Thoracic aorta (tissue), 2 donors: ENCODE measurements at places on chromosomes 6 and 20.

DNA sequence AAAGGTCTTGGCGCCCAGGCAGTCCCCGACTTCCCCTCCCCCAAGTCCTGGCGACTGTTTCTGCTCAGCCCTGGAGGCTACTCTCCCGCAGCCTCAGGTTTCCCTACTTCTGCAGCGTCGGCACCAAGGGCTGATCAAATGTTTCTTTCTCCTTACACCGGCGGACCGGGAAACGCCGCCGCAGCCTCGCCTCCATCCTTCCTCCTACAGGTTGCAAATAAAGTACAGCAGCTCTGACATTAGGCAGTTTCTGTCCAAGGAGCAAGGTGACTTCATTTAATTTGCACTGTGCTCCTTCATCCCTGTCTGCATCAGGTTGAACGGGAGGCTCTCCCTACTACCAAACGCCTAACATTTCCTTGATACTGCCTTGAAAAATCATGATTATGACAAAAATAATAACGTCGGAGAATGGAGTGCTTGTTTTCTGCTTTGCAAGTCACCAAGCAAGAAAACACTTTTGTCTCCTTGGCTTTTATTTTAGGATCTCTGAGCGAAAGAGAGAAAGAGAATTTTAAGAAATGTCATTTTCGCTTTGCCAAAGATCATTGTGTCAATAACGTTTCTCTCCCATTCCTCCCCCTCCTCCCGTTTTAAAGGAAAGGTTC, 1.0 kb downstream of the CLIC5 start:
- no peak for DNase-seq

- DNase-seq = no peak
Measured at GRCh38 chr20:19253916-19254820, 41.7 kb downstream of the SLC24A3 start.

- DNase-seq = no peak
Measured at GRCh38 chr20:19858466-19859371, 100.7 kb downstream of the RIN2 start.

- no peak for DNase-seq
Measured at GRCh38 chr6:35967076-35967774, 46.3 kb upstream of the SRPK1 start.

- DNase-seq = no peak
Measured at GRCh38 chr6:129599467-129599866, 110.5 kb downstream of the ARHGAP18 start.

- no peak for DNase-seq
Measured at GRCh38 chr6:150633486-150633834, 33.8 kb downstream of the PLEKHG1 start.

DNA sequence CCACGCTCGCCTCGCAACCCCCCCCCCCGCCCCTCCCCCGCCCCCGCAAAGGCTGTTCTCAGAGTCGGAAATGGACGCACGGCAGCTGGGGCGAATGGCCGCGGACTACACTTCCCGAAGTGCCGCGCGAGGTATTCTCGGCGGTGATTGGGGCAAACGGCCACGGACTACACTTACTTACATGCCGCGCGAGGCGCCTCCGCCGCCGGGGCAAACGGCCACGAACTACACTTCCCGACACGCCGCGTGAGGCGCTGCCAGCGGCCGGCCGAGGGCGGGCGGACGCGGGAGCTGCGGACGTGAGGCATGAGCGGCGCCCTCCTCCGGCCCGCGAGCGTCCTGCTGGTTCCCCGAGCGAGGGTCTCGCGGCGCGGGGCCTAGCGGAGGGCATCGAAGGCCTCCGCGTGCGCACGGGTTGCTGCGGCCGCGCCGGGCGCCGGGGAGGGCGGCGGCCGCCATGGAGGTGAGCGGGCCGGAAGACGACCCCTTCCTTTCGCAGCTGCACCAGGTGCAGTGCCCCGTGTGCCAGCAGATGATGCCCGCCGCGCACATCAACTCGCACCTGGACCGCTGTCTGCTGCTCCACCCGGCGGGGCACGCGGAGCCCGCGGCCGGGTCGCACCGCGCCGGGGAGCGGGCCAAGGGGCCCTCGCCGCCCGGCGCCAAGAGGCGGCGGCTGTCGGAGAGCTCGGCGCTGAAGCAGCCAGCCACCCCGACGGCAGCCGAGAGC, at the start of gene WRNIP1:
WRNIP1 (plus strand) TSS at position 228 of the 730 bp plus-strand sequence; CDS start at position 458, 230 bp downstream.
- DNase-seq = peak; percentile 97
